Bone marrow (tissue), 2 donors: ENCODE measurements at places on chromosomes 6 and 20.

DNA sequence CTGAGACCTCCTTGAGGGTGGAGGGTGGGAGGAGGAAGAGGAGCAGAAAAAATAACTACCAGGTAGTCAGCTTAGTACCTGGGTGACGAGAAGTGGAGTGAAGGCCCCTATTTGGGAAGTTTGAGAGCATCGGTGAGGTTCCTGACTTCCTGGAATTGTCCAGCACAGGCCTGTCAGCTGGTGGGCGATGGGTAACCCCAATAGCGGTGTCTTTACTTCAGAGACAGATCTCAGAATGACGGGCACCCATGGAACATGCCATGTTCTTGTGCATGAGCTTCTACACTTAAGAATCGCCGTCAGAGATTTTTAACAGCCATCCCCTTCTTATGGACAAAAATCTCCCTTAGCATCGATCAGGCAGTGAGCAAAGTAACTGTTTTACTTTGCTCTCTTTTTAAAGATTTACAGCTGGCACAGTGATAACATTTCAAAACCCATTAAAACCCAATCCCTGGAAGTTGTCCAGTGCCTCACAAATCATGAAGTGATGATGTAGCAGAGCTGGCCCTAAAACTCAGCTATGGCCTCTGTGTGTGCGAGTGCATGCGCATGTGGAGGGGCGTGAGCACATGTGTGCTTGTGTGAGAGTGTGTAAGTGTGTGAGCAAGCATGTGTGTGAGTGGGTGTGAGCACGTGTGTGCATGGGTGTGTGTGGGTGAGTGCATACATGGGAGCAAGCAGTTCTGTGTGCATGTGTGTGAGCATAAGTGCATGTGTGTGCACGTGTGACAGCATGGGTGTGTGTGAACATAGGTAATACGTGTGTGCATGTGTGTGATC, 85.2 kb downstream of the DLL1 start:
- DNase-seq: no peak

- DNase-seq: no peak
Observed at GRCh38 chr6:40722553-40723258, 135.5 kb upstream of the LRFN2 start.

GRCh38 chr6:157314705-157315321, 8.5 kb downstream of the TMEM242 start:
- DNase-seq: no peak

- no peak for DNase-seq
Observed at GRCh38 chr20:25543068-25543467, 42.3 kb downstream of the NINL start.

DNA sequence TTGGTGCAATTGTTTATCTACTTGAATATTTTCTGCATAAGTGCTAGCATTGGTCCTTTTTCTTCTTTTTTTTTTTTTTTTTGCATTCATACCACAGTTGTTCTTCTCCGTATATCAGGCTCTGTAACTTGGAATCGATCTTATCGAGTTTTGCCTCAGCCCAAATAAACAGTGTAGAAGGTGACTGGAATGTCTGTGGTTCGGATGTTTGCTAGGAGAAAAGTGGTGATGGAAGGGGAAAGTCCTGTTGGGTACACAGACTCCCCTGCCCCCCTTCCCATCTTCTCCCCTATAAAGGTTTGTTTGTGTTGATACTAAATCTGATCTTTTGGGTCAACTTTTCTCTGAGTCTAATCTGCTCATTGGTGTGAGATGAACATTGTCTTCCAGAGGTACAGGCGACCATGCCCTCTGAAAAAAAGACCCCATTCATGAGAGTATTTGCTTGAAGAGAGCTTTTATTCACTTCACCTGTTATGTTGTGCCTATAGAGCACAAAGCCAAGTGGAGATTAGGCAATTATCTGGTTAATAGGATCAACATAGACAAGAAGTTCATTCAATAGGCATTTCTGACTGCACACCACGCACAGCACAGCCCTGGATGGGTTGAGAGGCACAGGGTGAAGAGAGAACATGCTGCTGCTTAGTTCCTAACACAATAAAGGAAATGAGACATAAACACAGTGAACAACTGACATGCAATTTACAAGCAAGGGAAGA, 620.0 kb downstream of the PKHD1 start:
- no peak for DNase-seq

- DNase-seq: no peak
Observed at GRCh38 chr20:35129647-35130069, 17.5 kb downstream of the EDEM2 start.

- no peak for DNase-seq
Observed at GRCh38 chr6:84093441-84094435, 60.2 kb downstream of the MRAP2 start.

DNA sequence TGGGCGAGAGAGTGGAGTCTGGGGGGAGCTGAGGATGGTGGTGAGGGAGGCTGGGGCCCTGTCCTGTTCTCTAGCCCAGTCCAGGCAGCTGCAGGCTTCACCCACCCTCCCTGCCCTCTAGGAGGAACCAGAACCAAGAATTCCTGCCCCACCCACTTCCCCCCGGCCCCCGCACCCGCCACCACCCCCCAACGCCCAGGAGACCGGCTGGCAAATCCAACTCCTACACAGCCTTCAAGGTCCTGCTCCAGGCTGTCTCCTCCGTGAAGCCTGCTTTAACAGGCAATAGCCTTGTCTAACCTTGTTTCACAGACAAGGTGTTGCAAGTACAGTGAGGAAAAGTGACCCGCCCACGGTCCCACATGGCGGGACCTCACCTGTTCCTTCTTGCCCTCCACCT, 2.4 kb downstream of the SPDEF start:
- DNase-seq: no peak

- no peak for DNase-seq
Observed at GRCh38 chr20:21981597-21982344, 276.3 kb downstream of the PAX1 start.

DNA sequence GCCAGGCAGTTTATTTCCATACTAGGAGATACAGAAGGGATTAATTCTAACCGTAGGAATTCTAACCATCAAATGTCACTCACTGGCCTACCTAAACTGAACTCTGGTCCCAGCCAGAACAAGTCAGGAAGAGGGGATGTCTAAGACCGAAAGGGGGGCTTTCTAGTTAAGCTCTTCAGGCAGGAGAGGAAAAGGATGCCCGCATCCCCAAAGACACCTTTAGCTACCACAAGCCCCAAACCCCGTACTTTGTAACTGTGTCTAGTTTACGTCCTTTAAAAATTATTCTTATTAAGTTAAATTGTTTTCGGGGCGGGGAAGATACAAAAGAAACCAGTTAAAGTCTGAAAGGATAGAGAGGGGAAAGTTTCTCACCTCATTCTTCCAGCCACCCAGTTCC, 1.2 kb upstream of the ZNF76 start:
- DNase-seq: no peak

GRCh38 chr6:3977875-3978711, 100.8 kb downstream of the FAM217A start:
- DNase-seq: peak; percentile 64

- DNase-seq: no peak
Observed at GRCh38 chr20:8670893-8671215, 398.0 kb upstream of the PLCB4 start.

GRCh38 chr6:125751334-125751916, 2.0 kb downstream of the HEY2 start:
- no peak for DNase-seq

DNA sequence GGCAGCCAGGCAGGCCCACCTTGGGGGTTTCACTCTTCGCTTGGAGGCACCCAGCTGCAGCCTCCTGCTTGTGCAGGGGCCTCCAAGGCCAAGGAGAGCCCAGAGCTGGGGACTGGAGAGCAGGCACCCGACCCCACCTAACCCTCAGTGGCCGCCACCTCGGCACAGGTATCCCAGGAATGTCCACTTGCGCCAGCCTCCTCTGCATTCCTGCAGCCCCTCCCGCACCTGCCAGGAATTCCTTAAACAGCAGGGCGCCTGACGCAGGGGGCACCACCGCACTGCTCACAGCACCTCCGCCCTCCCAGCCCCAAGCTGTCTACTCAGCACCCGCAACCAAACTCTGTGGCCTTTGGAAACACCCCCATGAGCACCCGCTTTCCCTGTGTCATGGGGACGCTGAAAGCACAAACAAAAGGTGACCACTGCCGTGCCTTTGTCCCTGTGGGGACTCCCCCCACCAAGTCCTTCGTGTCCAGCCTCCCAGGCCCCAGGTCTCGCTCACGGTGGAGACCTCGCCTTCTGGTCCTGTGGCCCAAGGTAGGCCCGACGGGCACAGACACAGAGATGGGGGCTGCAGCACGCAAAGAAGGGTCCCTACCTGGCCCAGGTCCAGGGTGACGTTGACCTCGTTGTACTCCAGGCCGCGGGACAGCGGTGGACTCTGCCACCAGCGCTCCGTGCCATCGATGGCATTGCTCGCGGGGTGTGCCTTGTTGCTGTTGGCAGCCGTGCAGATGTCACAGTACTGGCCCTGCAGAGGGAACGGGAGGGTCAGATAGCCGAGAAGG, 5.1 kb downstream of the LAMA5 start:
- DNase-seq: no peak

- no peak for DNase-seq
Observed at GRCh38 chr6:145161501-145161900, 573.8 kb downstream of the EPM2A start.

DNA sequence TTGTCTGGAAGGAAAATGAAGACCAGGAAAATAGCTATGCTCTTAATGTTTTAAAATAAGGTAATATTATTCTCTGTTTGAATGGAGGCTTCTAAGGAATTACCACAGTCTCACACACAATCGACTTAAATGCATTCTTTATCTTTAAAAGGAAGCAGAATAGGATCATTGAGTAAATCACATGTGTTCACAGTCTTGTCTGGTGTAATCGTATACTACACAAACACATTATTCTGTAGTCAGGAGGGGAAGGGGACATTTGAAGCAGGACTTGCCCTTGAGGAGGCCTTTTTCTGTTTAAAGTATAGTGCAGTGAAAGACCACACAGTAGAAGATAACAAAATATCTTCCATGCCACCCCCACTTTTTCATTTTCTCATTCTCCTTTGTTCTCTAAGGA, 20.6 kb upstream of the REV3L start:
- DNase-seq: no peak

DNA sequence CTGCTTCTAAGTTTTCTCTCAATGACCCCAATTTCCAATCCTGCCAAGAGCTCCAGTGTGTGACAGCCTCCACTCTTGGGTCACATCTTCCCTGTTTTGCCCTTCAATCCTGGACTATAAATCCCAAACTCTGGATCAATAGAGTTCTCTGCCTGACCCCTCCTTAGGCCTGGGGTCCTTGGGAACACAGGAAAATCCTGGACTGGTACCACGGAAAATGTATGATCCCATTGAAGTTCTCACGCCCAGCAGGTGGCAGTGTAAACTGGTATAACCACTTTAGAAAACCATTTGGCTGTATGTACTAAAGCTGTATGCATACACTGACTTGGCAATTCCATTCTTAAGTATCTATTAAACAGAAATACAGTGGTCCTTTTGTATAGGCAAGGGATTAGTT, 98.0 kb downstream of the SNAP25 start:
- DNase-seq: no peak

DNA sequence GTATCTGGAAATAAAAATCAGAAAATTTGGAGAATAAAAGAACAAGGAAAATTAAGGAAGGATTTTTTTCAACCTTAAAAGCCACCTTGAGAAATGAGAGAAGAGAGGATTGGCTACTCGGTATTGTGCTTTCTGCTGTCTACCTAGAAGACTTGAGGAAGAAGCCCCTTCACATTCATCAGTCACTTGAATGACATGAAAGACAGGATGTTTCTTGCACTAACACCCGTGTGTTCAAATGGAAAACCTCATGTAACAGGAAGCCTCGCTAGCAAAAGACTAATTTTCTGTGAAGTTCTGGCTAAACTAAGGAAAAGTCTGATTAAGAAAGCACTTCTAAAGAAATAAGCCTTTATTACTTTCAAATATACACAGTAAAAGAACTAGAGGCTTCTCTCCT, 69.9 kb downstream of the OLIG3 start:
- DNase-seq: no peak

DNA sequence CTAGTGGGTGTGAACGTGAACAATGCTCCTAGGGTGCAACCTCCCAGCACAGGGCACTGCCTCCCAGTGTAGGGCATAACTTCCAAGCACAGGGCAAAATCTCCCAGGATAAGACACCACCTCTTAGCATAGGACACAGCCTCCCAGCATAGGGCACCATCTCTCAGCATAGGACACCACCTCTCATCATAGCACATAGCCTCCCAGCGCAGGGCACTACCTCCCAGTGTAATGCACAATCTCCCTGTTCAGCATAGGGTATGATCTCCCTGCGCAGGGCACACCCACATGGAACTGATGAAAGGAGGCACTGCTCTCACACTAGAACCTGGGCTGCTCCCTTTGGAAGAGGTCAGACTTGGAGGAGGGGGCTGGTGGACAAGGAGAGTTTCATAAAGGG, 21.3 kb upstream of the CST1 start:
- no peak for DNase-seq

DNA sequence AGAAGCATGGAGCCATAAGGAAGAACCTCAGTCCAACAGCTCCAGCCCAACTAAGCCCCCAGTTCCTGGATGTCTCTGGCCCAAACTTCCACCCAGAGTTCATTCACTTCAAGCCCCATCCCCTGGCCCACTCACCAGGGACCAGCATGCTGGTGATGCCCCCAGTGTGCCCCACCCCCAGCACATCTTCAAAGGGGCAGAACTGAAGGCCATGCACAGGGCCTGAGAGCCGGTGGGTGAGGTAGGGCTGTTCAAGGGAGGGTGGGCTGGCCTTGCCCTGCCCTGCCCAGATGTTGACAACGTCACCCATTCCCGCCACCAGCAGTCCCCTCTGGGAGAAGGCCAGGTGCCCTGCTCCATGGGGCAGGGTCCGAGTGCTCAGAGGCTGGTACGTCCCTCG, 3.6 kb downstream of the B3GALT4 start:
- DNase-seq: no peak

GRCh38 chr20:47821481-47822100, 36.3 kb upstream of the SULF2 start:
- DNase-seq: no peak

DNA sequence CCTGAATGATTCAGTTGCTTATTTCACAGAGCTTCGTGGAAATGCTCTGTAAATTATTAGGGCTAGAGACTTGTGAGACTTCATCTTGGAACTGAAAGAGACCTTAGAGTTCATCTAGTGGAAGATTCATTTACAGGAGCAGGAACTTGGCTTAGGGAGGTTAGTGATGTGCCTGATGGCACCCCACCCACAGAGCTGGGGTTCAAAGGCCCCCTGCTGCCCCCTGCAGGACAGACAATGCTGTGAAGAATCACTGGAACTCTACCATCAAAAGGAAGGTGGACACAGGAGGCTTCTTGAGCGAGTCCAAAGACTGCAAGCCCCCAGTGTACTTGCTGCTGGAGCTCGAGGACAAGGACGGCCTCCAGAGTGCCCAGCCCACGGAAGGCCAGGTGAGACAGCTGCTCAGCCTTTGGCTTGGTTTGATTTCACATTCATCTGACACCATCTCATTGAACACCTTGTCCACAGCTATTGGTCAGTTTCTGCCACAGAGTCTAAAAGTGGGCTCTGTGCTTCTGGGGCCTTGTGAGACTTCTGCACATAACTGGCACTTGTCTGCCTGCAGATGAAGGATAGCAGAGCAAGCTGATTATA, 25.1 kb downstream of the MYBL2 start:
- no peak for DNase-seq
